ENCODE measurements at places on chromosomes 11 and 22.

DNA sequence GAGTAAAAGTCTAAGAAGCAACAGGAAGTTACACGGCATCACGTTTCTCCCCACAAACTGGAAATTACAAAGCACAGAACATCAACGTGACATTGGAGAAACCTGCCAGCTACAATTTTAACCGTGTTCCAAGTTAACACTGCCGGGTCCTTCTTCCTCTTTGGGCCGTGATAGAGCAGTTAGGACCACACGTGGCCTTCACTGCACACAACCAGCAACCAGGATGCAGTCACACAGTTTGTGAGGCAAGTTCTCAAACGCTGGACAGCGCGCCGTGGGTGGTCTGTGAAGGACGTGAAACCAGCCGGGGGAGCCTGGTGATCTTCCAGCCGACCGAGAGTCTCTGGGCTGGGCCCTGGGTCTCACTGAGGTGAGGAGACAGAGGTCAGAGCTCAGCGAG lies 14.6 kb downstream of the C11orf21 start:
- no peak for DNase-seq

DNA sequence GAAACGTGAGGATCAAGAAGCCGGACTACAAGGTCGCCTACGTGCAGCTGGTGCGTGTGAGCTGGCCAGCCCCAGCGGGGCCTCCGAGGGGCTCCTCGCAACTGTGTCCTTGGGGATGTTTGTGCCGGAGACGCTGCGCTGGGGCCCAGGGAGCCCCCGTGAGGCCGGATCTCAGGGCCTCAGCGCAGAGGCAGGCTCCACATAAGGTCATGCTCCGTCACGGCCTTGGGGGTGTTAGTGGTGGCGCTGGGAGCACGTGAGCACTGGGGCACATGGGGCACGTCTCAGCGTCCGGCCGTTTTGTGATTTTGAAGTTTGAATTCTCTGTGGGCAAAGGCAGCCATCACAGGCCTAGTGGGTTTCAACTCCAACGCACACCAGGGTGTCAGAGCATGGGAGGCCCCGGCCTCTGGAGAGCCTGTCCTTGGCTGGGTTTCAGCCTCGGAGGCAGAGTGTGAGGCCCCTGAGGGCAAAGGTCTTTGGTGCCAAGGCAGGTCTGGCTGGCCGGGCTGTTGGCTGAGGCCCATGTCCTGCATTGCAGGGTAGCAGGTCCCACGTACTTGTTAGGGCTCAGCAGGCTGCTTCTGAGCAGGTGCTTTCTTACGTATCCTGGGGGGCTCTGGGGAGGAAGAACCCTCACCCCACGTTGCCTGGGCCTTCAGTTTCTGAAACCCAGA lies 5.8 kb downstream of the MRPL23 start:
- no peak for DNase-seq

- no peak for DNase-seq
These were observed 100.3 kb downstream of the TENM4 start for GRCh38 chr11:79340535-79340934.

GRCh38 chr22:31526270-31526669 lies 29.9 kb downstream of the SFI1 start:
- peak; percentile 22 for DNase-seq

DNA sequence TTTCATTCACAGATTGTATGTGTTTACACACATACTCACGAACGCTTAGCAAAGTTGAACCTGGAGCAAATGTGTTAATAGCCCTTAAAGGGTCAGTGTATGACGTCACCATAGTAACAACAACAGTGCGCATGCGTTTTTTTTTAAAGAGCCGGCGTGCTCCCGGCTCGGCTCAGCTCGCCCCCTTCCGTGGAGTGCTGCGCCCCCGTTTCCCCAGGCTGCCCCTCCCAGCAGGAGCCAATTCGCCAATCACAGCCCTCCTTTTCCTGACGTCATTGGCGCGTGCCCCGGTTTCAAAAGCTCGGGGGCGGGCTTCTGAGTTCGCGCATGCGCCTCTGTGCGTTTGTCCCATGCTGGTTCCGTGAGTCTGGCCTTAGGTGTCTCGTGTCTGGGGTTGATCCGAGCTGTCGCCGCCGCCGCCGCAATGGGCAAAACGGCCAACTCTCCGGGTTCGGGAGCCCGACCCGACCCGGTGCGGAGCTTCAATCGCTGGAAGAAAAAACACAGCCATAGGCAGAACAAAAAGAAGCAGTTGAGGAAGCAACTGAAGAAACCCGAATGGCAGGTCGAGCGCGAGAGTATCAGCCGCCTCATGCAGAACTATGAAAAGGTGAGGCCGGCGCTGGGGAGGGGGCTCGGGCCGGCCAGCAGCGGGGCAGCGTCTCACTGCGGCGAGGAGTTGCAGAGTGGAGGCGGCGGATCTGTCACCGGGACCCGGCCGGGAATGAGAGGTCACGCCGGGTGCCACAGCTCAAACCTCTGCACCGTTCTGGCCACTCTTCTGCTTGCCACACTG lies at the start of gene DDX10:
DDX10 (plus strand) TSS at position 340 of the 796 bp plus-strand sequence; CDS start at position 425, 85 bp downstream.
- DNase-seq: peak; percentile 92

DNA sequence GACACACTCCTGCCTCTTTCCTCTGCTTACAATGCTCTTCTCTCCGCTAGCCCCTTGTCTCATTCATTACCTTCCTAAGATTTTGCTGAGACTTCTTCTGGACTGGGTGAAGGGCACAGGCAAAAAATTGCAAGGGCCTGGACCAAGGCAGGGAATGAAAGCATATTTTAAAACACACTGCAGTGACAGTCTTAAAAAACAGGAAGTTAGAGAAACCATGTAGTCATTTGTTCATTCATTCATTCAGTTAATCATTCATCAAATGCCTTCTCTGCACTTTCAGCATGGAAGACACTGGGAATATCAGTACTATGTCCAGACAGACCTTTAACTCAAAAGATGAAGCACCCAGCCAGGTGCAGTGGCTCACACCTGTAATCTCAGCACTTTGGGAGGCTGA lies 44.9 kb upstream of the SWAP70 start:
- no peak for DNase-seq

- DNase-seq: no peak
These were observed 95.5 kb downstream of the COMMD9 start for GRCh38 chr11:36193721-36194120.

- no peak for DNase-seq
These were observed 200.2 kb downstream of the CADM1 start for GRCh38 chr11:115303929-115304531.

DNA sequence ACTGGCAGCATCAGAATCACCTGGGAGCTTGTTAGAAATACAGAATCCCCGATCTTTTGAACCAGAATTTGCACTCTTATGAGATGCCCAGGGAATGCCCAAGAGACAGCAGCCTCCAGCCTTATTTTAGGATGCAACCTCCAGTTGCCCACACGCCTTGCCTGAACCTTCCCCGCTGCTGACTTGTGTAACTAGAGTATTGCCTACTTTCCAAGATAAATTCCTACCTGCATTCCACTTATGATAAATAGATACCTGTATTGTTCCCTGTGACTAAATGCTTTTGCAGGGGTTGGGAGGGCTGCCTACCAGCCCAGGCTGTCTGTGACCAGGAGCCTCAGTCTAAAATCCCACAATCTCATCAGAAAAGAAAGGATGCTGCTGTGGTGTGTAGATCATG lies 44.3 kb upstream of the HMGXB4 start:
- DNase-seq: no peak

DNA sequence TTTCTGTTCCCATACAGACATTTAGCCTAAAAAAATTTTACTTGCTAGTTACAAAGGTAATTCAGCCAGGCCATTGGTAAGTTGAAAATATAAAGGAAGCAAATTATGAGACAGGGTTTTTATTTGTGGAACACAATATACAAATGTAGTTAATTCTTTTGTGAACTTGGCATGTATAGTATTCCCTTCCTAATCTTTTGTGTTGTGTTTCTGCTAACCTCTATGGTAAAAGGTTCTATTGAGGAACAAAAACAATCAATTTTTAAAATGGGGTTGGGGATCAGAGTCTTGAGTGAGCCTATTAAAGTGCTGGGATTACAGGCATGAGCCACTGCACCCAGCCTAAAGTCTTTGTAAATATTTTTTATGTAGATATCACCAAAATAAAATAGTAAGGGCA lies 14.1 kb downstream of the SWAP70 start:
- DNase-seq: no peak

DNA sequence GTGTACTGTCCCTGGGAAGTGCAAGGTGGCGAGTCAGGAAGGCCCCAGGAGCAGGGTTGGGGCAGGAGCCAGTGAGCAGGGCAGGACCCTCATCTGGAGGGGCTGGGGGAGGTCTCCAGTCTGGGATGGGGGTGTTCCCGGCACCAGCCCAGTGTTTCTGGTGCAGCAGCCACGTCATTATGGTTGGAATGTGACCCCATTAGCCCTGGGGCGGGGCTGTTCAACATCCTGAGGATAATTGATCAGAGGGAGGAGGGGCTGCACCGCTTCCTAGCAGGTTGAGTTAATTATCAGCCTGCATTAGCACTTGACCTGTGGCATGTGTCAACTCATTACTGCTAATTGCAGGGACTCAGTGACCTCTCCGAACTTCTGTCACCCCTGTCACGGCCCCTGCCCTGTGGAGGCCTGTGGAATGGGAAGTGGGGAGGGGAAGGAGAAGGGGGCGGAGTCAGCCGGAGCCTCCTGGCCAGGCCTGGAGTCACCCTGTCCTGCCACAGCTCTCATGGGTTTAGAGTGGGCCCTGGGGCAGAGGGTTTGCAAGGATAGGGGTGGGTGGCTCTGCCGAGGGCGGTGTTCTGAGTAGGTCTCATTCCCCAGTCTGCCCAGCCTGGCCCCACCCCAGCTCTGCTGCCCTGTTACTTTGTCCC lies 52.8 kb upstream of the CCDC188 start:
- no peak for DNase-seq

Measured in stimulated activated CD4-positive, alpha-beta T cell treated with anti-CD3 and anti-CD28 coated beads, TNF-alpha, amount 100 ng/mL, for 1 hour (primary cell).